T-helper 1 cell (primary cell): ENCODE measurements at places on chromosomes 1 and 21.

- DNase-seq: no peak
Measured at GRCh38 chr21:15732290-15732995, 2.7 kb downstream of the USP25 start.

- no peak for DNase-seq
Measured at GRCh38 chr1:186629341-186629740, 50.9 kb downstream of the PTGS2 start.

DNA sequence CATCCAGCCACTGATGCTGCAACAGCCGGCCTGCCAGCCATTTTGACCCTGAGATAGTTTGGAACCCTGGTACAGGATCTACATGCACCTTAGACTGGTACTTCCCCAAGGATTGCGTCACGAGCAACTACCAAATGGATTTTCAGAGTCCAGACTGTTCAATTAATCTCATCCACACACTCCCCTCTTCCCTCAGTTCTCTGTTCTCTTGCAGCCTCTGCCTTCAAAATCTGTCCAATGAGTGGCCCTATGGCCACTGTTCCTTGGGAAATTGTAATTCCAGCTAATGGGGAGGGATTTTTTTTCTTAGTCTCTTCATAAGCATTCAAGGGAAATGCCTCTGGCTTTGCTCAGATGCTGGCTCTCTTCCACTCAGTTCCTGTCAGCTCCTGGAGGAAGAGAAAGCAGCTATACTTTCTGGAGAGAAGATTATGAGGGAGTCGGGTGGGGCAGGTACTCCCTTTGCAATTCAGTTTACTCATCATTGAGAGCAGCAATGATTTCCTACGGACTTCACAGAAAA is 19.8 kb upstream of the UAP1 start:
- no peak for DNase-seq

DNA sequence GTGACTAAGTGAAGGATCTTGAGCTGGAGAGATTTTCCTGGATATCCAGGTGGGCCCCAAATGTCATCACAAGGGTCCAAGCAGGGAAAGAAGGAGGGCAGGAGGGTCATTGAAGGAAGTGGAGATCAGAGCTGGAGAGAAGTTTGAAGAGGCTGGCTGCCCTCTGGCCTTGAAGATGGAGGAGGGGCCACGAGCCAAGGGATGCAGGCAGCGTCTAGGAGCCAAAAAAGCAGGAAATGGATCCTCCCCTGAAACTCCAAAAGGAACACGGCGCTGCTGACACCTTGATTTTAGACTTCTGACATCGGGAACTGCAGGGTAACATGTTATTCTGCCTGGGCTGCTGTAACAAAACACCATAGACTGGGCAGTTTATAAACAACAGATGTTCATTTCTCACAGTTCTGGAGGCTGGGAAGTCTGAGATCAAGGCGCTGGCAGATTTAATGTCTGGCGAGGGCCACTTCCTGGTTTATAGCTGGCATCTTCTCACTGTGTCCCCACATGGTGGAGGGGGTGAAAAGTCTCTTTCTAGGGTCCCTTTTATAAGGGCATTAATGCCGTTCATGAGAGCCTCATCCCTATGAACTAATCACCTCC is 28.8 kb upstream of the ZBTB21 start:
- DNase-seq: no peak

- no peak for DNase-seq
Measured at GRCh38 chr1:235525314-235525713, 21.1 kb upstream of the B3GALNT2 start.

DNA sequence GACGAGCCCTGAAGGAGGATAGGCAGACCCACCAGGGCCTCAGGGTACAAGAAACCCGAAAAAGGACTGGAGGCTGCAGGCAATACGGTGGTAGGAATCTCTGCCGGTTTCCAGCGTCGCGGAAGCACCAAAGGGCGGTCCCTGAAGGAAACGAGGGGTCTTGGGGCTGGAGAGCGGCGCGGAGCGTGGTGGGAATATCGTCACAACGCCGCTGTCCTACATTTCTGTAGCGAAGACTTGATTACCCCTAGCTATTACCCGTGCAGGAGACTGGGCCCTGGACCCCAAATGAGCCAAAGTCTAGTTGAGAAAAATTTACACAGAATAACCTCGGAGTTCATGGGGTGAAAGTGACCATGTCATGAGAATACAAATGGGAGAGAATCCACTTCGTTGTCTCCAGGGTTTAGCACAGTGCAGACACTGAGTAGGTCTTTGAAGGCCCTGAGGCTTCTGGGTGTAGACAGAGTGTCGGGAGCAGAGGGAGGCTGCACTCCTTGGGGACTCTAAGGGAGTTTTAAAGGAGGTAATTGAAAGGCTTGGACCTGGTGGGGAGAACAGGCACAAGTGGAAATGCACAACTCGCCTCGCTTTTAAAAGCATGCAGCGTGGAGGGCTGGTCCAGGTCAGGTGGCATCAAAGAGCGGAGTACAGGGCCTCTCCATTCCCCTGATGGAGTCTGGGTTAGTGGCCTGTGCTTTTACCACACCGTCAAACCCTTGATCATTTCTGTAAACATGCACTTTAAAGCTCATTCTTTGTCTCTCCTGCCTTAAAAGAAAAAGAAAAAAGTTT is 1.5 kb downstream of the ATP1A1 start:
- no peak for DNase-seq

DNA sequence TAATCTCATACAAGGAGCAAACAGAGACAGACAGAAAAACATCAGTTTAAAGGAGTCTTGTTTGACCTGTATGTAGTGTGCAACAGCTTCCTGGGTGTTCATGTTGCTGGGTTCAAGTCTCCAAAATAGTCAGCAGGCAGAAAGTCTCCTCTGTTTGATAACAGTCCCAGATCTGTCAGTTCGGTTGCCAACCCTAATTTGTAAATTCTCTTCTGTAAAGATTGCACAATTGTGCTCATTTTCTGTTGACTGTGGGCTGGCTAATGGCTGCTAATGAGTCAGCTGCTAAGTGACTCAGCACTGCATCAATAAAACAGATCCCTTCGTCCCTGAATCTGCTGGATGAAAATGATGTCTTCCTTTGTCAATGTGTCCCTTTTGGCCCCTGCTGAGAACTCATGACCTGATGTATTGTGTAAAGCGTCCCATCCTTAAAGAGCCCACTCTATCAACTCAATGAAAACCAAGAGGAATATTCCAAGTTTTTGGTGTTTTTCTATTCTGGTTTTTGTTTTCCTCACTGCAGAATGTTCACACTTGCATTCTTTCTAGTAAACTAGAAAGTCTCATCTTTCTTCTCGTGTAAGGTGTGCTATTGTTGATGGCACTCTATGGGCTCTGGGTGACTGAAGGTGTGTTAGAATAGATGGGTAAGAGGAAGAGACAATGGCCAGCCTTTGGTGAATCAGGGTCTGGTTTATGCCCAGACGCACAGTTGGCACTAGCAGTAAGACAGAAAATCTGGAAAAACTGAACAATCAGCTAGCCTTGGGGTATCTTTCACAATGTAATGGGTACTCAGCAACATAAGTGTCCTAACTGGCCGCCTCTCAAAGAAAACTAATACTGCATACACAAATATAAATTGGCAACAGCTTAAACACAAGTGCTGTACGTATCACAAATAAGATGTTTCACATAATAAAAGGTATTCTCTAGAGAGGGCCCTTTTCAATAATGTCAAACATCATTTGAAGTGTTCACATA is 75.1 kb upstream of the SIPA1L2 start:
- no peak for DNase-seq

DNA sequence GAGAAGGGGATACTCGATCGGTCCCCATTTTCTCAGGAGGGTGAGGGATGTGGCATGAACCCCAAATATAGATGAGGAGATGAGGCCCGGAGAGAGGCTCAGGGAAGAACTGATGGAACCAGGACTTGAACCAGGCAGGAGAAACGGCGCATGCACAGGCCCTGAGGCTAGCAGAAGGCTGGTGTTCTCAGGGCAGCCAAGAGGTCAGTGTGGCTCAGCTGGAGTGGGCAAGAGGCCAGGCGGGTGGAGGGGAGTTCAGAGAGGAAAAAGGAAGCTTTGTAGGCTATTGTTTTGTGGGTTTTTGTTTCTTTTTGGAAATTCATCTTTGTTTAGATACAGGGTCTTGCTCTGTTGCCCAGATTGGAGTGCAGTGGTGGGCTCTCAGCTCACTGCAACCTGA is 122.0 kb downstream of the LACTBL1 start:
- DNase-seq: no peak

DNA sequence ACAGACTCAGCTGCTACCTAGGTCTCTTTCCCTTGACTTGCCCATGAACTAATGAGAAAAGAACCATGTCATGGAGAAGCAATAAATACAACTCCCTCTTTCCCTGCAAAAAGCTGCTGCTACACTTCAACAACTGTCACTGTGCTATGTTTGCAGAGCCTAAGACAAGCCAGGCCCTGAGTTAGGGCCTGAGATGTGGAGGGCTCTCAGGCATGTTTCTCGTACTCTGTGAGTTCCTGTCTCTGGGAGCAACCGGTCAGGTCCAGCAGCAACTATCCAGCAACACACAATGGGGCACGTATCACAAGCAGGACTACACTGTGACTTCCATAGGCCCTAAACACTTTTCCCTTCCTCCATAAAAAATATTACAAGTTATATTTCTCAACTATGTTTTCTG is 91.7 kb downstream of the JAK1 start:
- DNase-seq: no peak

DNA sequence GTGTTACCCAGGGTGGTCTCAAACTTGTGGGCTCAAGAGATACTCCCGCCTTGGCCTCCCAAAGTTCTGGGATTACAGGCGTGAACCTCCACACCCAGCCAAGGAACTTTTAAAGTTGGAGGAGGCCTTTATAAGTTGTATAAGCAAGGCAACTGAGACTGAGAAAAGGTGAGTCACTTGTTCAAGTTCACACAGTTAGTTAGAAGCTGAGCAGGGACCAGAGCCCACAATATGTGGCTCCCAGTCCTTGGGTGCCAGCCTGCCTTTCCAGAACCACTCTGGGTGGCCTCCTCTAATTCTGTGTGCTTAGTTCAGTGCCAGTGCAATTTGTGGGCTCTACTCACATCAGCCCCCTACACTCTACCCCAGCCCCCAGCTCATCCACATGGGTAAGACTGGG is 3.7 kb downstream of the RAB25 start:
- DNase-seq: no peak

DNA sequence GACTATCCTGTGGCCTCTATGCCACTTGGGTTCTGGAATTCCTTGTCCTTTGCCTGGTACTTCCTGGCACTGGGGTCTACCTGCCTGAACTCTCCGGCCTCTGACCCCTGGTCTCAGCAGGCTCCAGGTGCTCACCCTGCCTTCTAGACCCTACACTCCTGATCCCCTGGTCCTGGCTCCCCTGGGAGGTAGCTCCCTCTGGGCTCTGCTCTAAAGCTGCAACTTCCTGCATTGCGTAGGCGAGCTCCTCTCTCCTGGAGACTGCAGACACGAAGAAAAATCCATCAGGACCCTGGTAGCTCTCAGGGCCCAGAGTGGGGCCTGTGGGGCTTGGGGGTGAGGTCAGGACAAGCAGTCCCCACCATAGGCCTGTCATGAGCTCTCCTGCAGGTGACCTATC is 7.8 kb upstream of the PLEKHG5 start:
- no peak for DNase-seq
